Endothelial cell of coronary artery (primary cell): ENCODE measurements at places on chromosomes 3 and 15. TPM values are rescaled to one million over a fixed set of nuclear protein-coding genes. Genes with fewer than 3 reads are reported as not detected.

CPLX3 gene
- not detected in 2 replicates for total RNA-seq

FURIN gene
- 58.0 and 86.0 TPM in 2 replicates for total RNA-seq

ARHGAP11A gene
- total RNA-seq, result 9.2 and 18.5 TPM in 2 replicates

MESP2 gene
- 0.18 and 0.28 TPM in 2 replicates for total RNA-seq

HTR3C gene
- total RNA-seq, result not detected in 2 replicates

PATL2 gene
- total RNA-seq, result under 0.01 and 0.09 TPM in 2 replicates

GRK7 gene
- under 0.01 TPM in 1 of 2 replicates, not detected in the other for total RNA-seq

ISG20 gene
- total RNA-seq, result 18.7 and 22.4 TPM in 2 replicates

FMN1 gene
- total RNA-seq, result 0.56 TPM in 1 of 2 replicates, not detected in the other

TNFAIP8L3 gene
- total RNA-seq, result 15.8 and 29.9 TPM in 2 replicates

ZCWPW2 gene
- 0.18 and 0.19 TPM in 2 replicates for total RNA-seq

ESYT3 gene
- under 0.01 and 0.09 TPM in 2 replicates for total RNA-seq

CLDN1 gene
- 0.09 and 0.47 TPM in 2 replicates for total RNA-seq

ACKR4 gene
- 0.18 and 0.47 TPM in 2 replicates for total RNA-seq

CCNL1 gene
- 94.4 and 126 TPM in 2 replicates for total RNA-seq

MUSTN1 gene
- not detected in 2 replicates for total RNA-seq

GABRR3 gene
- total RNA-seq, result not detected in 2 replicates

FAM107A gene
- total RNA-seq, result 4.5 and 5.4 TPM in 2 replicates

CFAP92 gene
- total RNA-seq, result 0.09 TPM in 1 of 2 replicates, not detected in the other

GABRB3 gene
- total RNA-seq, result under 0.01 TPM in 1 of 2 replicates, not detected in the other

HDC gene
- not detected in 2 replicates for total RNA-seq

EXOSC7 gene
- 60.0 and 61.7 TPM in 2 replicates for total RNA-seq

FANCD2OS gene
- total RNA-seq, result not detected in 2 replicates
